ENCODE measurements at places on chromosomes 3 and 15.

GRCh38 chr15:47955021-47955420 is 165.8 kb upstream of the SLC24A5 start:
- DNase-seq: no peak

GRCh38 chr3:172002512-172003078 is 36.8 kb upstream of the FNDC3B start:
- no peak for DNase-seq

DNA sequence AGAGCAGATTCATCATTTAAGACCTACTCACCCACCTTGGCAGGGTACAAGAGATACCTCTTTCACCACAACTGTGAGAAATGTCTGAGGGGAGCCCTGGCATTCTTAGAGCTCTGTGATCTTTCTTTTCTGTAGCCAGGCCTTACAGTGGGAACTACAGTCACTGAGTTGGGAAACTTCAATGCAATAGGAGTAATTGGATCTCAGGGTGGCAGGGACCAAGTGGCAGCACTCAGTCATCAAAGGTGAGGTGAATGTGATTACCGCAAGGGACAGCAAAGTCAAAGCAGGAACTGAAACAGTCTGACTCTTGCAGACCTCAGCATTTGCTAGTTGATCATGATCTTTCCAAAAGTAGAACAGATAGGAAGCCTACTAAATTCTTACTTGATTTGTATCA is 7.2 kb upstream of the MCF2L2 start:
- DNase-seq: no peak

GRCh38 chr3:107978131-107979055 is 112.4 kb downstream of the CD47 start:
- DNase-seq: no peak

- no peak for DNase-seq
Measured at GRCh38 chr15:89893027-89893426, 767 bp downstream of the AP3S2 start.

GRCh38 chr3:58584690-58585004 is 7.5 kb upstream of the FAM107A start:
- no peak for DNase-seq

DNA sequence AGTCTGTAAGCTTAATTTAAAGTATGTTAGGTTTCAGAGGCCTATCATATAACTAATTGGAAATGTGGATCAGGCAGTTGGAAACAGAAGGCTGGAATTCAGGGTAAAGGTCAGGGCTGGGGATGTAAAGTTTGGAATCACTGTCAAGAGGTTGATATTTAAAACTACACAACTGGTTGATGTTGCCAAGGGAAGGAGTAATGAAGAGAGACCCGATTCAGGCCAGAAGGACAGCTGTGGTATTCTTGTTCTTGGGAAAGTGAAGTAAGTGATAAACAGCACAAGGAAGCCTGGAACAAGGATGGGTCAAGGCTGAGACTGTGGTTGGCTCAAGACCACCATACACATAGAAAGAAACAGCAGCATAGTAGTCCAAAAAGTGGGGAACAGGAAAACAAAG is 654.2 kb downstream of the NTRK3 start:
- no peak for DNase-seq

DNA sequence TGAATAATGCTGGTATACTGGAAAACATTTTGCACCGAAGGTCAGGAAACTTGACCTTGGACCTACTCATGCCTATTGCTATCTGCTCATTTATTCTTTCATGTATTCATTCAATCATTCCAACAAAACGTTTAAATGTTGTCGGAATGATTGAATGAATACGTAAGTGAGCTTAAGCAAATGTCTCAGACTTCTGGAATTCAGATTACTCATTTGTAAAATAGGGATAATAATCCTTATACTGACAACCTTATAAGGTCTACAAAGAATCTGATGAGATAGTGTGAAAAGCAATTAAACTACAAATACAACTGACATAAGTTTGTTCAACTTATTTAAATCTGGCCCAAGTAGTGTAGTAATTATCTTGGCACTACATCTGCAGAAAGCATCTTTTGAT is 288.7 kb downstream of the WDR72 start:
- DNase-seq: no peak

DNA sequence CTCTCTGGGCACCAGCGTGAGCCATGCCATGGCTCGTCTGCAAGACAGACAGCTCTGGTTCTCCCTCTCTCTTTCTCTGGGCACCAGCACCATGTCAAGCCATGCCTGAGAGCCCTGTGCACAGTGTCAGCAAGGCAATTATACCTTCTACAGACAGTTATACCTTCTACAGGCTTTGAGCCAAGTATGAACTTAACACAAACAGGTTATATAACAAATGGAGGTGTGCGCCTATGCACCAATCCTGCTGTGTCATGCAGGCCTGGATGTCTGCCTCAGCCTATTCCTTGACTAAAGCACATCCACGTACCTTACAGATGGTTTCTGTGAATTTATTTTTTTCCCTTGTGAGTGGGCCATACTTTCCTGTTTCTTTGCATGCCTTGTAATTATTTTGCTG is 5.9 kb upstream of the FBXL2 start:
- no peak for DNase-seq

DNA sequence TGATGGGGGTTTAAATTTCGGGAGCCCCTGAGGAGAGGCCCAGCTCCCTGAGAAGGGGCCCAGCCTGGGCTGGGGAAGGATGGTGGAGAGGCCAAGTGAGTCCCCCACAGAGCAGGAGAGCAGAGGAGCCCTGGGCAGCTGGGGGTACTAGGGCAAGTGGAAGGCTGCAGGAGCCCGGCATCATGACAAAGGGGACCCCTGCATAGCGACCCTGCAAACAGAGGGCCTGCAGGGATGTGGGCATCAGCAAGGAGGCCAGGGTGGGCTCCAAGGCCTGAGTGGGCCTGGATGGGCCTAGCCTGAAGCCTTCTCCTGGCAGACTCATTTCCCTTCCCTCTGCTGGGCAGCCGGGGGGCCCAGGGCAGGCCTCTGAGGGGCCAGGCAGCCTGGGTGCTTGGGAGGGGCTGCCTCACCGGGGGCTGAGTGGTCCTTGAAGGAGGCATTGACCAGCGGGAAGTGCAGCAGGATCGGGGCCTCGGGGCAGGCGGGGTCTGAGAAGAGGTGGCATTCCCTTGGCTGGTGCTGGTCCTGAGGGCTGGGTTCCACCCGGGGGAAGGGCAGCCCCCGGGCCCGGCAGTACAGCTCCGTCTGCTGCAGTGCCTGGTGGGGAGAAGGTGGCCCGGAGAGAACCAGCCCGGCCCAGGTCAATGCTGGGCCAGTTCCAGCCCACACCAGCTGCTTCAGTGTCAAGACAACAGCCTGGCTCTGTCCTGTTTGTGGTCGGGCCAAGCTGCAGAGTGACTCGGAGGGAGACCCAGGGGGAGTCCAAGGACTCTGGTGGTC is 24.7 kb downstream of the PLA2G4D start:
- no peak for DNase-seq

- peak; percentile 86 for DNase-seq
Measured at GRCh38 chr15:82832601-82833361, 23.4 kb downstream of the WHAMM start.

DNA sequence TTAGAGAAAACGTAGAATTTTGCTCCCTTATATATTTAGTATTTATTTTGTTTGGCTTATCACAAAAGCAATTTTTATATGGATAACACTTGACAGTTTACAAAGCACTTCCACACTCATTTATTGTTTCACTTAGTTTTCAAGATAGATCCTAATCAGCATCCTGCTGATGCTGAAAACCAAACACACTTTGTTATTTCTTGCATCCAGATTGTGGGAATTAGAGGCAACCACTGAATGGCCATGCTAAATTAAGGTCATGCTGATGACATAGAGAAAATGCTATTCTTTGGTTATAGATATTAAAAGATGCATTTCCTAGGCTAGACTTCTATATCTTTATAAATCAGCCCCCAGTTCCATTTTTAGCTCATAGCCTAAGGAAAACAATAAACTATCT is 474.1 kb upstream of the KCNMB2 start:
- no peak for DNase-seq

DNA sequence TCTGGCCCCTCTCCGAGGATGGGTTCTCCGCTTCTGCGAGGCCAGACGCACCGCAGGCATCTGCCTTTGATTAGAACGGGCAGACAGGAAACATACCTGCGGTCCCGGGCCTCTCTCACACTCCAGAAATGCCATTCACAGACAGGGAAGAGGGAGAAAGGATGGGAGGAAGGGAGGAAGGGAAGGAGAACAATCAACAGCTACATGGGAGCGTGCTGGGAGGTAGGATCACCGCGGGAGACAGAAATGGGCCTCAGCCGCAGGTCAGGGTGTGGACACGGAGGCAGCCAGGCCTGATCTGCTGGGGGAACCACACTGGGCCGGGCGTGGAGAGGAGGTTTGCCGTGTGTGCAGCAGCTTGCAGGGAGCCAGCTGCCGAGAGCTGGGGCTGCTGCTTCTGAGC is 90.7 kb upstream of the RGMA start:
- no peak for DNase-seq

DNA sequence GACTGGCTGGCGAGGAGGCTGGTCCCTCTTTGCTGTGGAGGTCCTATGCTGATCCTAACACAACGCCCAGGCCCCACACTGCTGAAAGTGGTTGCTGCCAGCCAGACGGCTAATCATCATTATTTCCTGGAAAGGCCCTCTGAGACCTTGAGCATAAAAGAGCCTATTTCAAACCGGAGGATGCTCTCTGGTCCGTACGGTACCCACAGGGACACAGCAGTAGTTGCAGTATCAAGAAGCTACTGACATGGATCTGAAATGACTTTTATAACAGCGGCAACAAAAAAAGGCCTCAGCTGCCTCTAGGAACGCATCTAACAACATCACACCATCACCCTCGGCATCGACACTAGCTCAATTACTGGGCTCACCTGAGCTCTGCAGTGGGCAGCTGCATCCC is 59.1 kb upstream of the FOXB1 start:
- no peak for DNase-seq

DNA sequence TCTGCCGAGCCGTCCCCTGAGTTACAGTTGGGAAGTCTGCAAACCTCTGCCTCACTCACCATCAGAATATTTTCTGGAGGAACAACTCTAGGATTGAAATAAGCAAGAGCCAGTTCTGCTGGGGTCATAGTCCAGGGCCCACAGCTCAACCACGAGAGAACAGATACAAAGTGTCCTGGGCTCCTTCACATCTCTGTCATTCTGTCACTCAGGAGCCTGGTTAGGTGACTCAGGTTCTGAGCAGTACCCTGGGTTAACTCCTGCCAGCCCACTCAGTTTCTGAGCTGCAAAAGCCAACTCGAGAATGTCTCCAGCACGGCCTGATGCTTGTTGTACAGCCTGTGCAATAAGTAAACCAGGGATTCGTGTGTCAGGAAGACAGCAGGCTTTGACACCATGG is 155.7 kb downstream of the SLCO3A1 start:
- no peak for DNase-seq

GRCh38 chr3:155012584-155012983 is 67.5 kb upstream of the MME start:
- DNase-seq: no peak

DNA sequence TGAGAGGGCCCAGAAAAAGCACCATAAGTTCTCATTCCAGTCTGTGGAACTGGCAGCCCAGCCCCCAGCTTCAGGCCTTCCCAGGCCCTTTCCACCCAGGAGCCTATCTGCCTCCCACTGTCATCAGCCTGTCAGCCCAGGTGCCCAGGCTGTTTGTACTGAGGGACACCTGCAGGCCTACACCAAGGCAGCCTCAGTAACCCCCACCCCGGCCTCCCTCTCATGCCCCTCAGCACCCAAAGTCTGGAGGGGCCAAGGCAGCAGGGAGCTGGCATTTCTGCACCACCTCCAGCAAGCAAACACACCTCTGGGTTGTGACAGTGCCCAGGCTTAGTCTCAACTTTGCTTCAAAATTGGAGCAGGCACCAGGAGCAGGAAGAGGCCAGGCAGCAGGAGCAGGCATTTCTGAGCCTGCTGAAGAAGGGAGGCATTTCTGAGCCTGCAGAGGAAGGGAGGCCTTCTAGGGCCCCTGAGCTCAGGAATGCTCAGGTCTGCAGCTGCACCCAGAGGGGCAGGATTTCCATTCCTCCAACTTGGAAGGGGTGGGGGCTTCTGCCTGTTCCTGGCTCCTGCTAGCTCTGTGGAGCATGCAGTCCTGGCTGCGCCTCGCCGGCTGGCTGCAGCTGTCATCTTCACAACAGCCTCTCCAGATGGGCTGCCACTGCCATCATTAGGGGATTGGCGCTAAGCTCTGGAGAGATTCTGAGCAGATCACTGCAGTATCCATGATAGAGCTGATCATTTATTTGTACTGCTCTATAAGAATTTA is 396.1 kb downstream of the UNC13C start:
- DNase-seq: no peak

- DNase-seq: no peak
Measured at GRCh38 chr3:148453781-148454191, 243.9 kb upstream of the AGTR1 start.

DNA sequence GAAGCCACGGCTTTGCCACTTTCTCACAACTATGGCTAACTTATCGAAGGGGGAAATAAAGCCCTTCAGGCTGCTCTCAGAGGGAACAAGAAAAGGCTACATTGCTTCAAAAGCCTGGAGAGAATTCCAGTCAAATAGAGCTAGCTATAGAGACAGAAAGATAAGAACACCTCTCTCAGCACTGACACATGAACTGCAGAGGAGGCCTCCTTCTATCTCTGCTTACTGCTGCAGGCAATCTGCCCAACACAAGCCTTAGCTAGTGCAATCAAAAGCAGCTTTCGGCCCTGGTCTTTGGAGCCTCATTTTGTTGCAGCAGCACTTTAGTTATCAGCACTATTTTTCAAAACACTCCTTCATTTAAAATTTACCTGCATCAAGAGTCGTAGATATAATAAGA is 118.4 kb upstream of the ROBO1 start:
- DNase-seq: no peak

DNA sequence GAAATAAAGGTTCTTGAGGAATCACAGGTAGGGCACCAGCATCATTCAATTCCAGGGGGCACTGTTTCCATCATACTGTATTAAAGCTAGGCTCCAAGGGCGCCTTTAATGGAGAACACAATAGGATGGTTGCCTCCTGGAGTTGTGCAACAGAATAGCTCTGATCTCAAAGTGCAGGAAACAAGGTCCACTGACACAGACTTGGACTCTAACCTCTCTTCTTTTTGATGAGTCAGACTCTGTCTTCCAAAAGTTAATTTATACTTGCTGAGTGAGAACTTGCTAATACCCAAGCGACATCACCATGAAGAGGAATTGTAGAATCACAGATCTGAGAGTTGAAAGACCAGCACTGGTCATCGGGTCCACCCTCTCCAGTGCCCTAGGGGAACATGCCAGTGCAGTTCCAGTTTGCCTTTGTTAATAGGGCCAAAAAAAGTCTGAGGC is 94.4 kb upstream of the PHLDB2 start:
- DNase-seq: peak; percentile 46

DNA sequence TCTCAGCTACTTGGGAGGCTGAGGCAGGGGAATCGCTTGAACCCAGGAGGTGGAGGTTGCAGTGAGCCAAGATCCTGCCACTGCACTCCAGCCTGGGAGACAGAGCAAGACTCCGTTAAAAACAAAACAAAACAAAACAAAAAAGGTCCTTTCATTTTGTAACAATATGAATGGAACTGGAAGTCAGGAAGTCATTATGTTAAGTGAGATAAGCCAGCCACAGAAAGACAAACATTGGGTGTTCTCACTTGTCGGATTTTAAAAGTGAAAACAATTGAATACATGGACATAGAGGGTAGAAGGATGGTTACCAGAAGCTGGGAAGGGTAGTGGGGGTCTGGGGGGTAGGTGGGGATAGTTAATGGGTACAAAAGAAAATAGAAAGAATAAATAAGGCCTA is 12.5 kb upstream of the B3GALNT1 start:
- DNase-seq: no peak

All from HS-5 (cell line).